ENCODE measurements at places on chromosomes 3 and 15. TPM values are rescaled to one million over a fixed set of nuclear protein-coding genes. Genes with fewer than 3 reads are reported as not detected.

LRRC31 gene
- total RNA-seq = not detected

GRCh38 chr3:114331710-114332109, 37.9 kb downstream of the TIGIT start:
- DNase-seq = no peak

DNA sequence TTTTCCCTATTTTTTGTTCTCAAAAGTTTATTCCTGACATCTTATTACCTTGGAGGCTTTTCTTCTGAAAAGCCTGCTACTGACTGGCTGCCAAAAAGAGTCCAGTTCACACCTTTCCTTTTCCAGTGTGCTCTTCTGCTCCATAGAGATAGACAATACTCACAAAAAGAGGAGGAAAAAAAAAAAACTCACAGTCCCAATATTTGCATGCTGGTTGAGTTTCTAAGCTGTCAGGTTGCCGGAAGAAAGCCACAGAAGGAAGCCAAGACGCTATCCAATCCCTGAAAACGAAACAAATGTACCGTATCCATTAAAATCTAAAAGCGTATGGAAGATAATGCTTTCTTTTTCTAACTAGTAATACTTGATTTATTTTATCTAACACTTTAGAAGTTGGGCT, 299.5 kb downstream of the CADM2 start:
- DNase-seq = no peak

LMAN1L gene
- not detected for total RNA-seq

ERICH6 gene
- 0.07 TPM for total RNA-seq

DNA sequence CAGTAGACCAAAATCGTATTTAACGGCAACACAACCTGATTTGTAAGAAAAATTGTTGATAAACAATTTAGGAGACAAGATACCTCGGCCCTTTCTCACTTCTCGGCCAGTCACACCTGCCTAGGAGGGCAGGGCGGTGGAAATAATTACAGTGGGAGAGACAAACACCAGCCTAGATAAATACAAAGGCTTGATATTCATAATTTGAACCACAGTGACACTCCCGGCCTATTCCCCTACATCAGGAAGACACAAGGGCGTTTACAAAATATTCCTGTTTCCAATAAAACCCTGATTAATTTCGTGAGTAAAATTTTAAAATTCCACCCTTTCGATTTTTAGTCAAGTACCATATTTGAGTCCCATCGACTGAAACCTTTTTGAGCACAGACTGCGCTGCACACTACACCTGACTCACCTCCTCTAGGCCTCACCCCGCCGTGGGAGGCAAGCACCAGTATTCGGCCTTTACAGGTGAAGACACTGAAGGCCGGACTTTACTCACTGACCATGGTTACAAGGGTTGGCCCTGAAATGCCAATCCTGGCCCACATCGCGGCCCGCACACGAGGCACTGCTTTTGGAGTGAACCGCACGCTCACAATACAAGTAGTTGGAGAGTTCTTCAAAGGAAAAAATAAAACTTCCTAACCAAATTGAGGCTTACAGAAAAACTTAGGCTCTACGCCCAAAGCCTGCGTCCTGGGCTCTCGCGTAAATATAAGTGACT, 794 bp downstream of the ARPP19 start:
- DNase-seq = peak; percentile 53

- no peak for DNase-seq
These were observed 108.4 kb downstream of the MEGF11 start for GRCh38 chr15:66144978-66145725.

DNA sequence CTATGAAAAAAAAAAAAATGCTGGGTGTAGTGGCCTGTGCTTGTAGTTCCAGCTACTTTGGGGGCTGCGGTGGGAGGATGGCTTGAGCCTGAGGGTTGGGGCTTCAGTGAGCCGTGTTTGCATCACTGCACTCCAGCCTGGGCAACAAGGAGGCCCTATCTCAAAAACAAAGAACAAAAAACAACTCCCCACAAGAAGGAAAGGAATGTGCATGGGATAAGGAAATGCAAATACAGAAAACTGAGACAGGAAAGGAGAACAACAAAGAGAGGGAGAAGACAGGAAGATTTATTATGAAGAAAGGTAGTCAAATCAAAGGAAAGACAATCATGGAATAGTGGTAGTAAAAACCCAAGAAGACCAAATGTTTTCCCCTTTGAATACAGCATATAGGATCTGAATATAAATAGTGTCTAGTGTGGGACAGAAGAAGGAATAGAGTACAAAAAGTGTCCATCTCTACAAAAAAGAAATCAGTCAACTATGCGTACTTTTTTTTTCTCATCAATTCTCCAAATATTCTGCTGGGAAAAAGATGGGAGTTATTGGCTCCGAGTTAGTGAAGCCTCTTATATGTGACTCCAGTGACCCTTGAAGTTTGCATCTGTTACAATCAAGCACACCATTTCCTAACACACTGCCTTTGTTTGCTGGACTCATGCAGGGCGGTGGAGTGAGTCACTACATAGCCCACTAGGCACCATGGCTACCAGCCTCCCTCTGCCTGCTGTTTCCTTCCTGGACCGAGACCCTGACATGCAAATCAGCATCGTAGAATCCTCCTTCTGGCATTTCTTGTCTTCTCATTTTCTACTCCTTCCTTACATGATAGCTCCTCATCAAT, 101.2 kb upstream of the PTX3 start:
- DNase-seq = peak; percentile 89

DNA sequence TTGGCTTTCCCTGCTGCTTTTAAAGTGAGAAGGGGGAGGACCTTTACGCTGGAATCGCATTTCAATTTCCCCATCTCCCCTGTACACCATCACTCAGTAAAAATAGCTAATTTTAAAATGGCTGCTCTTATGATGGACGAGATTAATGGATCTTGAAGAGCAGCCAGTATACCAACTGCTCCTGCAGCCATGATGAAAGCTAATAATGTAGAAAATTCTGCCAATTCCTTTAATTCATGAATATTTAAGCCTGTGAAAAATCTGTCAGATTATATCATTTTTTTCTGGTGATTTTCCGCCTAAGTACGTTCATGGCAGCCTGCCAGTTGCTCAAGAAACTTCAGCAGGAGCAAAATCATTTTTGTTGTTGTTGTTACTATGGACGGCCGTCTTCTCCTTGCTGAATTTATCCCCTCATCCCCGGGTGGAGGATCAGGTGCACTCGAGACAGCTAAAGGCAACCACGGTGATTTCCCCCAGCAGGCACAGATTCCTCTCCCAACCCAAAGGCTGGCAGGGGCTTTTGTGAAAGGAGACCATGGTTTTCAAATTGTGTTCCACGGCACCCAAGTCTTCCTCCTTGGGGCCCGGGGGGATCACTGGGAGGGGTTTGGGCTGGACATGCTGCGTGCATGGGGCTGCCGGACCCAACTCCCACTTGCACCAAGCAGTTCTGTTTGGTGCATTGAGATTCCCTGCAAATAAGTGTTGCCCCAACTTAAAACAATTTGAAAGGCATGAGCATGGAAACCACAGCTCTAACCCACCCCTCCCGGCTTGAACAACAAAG, 289.6 kb downstream of the UACA start:
- DNase-seq = no peak

- no peak for DNase-seq
These were observed 18.8 kb downstream of the GMPS start for GRCh38 chr3:155889212-155889611.

Data from M059J (cell line).